ENCODE measurements at places on chromosomes 5 and 9.

GRCh38 chr9:95783426-95783975 lies 92.0 kb upstream of the ERCC6L2 start:
- peak; percentile 67 for DNase-seq

DNA sequence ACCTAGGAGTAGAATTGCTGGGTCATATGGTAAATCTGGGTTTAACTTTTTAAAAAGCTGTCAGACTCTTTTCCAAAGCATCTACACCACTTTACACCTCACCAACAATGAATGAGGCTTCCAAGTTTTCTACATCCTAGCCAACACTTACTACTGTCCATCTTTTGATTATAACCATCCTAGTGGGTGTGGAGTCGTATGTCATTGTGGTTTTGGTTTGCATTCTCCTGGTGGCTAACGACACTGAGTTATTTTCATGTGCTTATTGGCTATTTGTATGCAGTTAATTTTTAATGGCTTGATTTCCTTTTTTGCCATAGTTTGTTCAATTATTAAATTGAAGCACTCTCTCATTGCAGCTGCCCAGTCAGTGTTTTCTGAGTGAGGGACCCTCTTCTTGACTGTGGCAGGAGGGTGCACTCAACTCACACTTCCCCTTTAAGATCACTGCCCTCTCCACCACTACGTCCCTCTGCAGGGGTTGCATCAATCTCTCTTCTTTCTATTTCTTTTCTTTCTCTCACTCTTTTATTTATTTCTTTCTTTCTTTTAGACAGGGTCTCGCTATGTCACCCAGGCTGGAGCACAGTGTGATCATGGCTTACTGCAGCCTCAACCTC lies 182.3 kb downstream of the C9orf152 start:
- DNase-seq = no peak

- DNase-seq = no peak
These were observed 9.1 kb upstream of the OR2S2 start for GRCh38 chr9:35967042-35967441.

DNA sequence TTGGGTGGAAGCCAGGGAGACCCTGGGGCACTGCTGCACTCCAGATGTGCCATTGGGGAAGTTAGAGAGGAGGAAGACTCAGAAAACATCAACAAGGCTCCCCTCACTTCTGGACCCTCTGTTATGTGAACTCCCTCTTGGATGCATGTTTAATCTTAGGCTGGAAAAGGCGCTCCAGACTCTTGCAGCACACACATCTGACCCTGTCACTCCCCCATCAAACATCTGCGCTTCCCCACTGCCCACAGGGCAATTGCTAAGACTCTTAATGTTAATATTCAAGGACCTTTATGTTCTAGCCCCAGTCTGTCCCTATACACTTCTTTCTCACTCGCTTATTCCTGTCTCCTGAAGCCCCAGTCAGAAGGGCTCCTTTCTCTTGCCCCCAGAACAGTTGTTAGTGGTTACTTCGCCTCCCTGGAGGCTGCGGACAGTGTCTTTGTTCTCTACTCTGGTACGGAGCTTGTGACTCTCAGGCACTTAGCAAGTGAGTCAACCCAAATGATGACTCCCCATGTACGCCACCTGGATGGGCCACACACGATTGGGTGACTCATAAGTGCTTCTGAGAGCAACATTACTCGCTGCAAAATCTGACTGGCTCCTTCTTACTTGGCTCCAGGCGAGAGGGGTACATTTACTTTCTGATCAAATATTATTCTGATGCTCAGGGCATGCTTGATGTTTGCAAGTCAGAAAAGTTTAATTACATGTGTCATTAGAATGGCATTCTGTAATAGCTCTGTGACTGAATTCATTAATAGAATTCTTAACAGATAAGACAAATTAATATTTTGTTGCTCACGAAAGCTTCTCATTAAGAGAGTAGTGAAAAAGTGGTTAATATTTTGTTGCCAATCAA lies 193.6 kb downstream of the HSPA4 start:
- DNase-seq = peak; percentile 98

DNA sequence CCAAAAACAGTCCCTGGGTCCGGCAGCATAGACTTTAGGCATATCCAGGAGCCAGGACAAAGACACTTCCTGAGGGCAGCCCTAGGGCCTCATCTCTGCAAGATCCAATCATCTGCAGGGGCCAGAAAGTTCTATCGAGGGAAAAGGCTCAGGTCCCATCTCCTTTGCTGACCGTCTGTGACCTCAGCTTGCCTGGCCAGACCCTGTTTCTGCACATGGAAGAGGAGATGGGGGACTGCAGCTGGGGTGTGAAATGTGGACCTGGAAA lies 51.0 kb upstream of the FCN1 start:
- no peak for DNase-seq

- DNase-seq = no peak
These were observed 14.9 kb upstream of the SPATA24 start for GRCh38 chr5:139418793-139419192.

- no peak for DNase-seq
These were observed 30.8 kb downstream of the TJP2 start for GRCh38 chr9:69204849-69205248.

GRCh38 chr9:6925836-6926235 lies 168.1 kb downstream of the KDM4C start:
- no peak for DNase-seq

DNA sequence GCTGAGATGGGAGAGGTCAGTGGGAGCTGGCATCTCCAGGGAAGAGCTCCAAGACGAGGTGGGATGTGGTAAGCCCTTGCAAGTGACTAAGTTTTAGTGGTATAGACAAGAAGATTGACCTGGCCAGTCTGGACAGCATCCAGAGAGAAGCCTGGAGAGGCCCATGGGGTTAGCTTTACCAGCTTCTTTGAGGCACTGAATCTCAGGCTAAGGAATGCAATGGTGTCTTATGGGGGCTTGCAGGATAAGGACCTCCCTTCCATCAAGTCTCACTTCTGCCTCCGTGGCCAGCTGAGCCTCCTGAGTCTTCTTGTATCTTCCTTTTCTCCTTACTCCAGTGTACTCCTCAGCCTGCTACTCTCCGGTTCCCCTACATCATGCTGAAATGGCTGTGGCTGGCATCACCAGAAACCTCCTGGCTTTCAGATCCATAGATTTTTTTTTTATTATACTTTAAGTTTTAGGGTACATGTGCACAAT lies 56.5 kb upstream of the JADE2 start:
- no peak for DNase-seq

GRCh38 chr5:168788107-168788506 lies 208.9 kb upstream of the PANK3 start:
- no peak for DNase-seq
